Brain microvascular endothelial cell (primary cell): ENCODE measurements at places on chromosomes 2 and 18.

GRCh38 chr2:79876430-79876829, 363.6 kb downstream of the CTNNA2 start:
- DNase-seq = peak; percentile 1

DNA sequence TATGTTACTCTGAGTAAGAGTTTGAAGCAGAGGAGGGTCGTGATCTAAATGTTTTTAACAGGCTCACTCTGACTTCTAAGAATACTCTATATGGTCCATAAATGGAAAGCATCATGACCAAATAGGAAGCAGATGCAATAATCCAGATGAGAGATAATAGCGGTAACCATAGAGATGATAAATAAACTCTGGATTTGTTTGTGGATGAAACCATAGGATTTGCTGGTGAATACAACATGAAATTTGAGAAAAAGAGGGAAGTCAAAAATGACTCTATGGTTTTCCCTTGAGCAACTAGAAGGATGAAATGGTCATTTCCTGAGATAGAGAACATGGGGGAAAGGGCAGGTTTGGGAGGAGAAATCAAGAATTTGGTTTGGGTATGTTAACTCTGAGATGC, 3.9 kb downstream of the HEATR5B start:
- DNase-seq = no peak

GRCh38 chr18:68916734-68917133, 118.9 kb downstream of the CCDC102B start:
- no peak for DNase-seq

DNA sequence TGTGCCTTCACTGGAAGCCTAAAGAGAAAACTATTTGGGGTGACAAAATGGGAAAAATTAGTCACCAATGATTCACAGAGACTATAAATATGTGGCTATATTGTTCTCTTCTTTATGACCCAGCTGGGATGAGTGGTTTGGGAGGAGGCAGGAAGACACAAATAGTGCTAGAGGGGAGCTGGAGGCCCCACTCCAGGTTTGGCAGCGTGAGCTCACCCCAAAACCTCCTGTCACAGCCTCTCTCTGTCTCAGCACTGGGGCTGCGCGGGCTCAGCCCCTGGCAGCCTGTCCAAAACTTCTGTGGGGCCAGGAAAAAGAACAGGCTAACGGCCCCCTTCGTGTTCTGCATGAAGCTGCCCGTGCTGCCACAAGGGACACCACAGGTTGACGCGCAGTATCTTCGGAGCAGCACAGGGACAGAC, 73.2 kb upstream of the LCLAT1 start:
- peak; percentile 18 for DNase-seq

DNA sequence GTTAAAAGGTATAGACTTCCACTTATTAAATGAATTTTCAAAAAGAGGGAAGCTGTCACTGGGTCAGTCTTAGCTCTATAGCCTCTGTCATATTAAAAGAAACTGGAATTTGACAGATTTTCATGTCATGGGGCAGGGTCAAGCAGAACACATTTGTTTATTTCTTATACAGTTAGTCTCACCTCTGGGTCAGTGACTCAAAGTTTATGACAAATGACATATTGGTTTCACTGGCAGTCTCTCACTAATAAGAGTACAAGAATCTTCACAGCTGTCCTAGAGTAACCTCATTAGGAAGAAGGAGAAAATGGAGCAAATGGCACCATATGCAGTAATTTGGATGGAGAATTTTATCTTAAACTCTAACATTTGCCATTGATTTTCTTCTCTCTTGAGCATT, 63.2 kb downstream of the MBD2 start:
- no peak for DNase-seq

- no peak for DNase-seq
Measured at GRCh38 chr2:220215785-220216184, 588.4 kb downstream of the SLC4A3 start.

DNA sequence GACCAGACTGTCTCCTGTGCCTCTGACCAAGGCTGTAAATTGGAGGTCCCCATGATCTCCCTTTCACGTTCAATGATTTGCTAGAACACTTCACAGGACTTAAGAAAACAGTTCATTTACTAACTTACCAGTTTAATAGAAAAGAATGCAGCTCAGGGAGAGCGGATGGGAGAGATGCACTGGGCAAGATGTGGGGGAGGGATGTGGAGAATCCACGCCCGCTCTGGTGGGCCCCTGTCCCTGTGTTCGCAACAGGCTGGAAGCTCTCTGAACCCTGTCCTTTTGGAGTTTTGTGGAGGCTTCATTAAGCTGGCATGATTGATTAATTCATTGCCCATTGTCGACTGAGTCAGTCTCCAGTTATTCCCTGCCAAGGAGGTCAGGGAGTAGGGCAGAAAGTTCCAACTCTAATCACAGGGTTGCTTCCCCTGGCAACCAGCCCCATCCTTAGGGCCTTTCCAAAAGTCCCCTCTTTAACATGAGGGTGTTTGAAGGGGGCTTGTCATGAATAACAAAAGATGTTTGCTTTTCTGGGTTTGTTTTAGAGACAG, 257.1 kb downstream of the ACKR3 start:
- DNase-seq = no peak

GRCh38 chr2:85312404-85312803, 15.4 kb downstream of the TGOLN2 start:
- DNase-seq = peak; percentile 61

GRCh38 chr18:80157708-80158343, 48.8 kb downstream of the ADNP2 start:
- peak; percentile 58 for DNase-seq

- no peak for DNase-seq
Measured at GRCh38 chr2:102315921-102316320, 4.6 kb downstream of the IL1RL1 start.

- DNase-seq = no peak
Measured at GRCh38 chr2:31390324-31390723, 24.2 kb downstream of the XDH start.

DNA sequence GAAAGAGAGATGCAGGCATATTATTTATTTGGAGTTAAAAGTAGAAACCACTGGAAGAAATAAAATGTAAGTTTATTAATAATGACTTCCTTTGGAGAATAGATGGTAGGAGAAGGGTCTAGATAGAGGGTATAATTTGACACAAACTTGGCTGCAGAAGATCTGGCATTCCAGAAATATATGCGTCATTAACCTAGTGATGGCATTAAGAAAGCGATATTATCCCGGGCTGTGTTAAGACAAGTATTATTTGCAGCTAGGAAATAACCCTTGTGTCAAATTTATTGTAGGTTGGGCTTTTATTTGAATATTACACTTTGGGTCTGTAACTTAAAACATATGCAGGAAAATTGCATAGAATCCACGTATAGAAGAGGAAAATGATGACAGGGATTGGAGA, 389.5 kb downstream of the MTX2 start:
- DNase-seq = no peak

DNA sequence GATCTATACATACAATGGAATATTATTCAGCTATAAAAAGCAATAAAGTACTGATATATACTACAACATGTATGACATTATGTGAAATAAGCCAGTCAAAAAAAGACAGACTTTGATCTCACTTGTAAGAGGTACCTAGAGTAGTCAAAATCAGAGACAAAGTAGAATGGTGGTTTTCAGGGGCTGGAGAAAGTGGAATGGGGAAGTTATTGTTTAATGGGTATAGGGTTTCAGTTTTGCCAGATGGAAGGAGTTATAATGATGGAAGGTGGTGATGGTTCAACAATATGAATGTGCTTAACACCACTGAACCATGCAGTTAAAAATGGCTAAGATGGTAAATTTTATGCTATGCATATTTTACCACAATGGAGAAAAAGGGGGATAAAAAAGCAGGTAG, 6.3 kb downstream of the COBLL1 start:
- DNase-seq = no peak

DNA sequence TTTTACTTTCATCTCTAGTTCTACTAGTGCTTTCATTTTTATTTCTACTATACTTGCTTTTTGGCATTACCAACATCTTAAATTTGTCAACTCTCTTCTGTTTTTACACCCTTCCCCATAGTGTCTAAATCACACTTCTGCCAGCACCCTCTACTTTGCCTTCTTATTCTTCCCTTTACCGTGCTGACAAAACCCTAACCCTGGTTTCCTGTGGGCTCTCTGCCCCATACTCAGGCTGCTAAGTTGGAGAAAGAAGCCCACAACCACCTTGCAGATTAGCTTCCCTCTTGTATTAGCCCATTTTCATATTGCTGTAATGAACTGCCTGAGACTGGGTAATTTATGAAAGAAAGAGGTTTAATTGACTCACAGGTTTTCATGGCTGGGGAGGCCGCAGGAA, 24.8 kb downstream of the GIGYF2 start:
- no peak for DNase-seq

DNA sequence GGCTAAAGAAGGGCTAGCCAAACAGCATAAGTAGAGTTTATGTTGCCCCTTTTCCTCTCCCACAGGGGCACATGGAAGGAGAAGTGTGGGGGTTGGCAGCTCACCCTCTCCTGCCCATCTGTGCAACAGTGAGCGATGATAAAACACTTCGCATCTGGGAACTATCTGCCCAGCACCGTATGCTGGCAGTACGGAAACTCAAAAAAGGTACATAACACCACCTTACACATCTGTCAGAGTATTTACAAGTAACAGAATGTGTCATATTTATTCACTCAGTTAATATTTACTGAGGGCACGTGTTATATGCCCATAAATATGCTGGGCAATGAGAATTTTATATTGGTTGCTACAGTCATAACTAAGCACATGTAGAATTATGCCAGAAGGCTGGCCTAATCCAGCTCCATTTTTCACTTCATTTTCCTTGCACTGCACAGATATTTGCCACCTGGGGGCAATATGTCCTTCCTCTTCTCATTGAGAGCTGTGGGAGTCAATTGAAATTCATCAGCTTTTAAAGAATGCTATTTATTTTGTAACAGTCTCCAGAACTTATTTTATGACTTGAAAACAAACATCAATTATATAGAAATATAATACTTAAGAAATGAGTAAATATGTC, 150.6 kb downstream of the RTN4 start:
- DNase-seq = peak; percentile 43

DNA sequence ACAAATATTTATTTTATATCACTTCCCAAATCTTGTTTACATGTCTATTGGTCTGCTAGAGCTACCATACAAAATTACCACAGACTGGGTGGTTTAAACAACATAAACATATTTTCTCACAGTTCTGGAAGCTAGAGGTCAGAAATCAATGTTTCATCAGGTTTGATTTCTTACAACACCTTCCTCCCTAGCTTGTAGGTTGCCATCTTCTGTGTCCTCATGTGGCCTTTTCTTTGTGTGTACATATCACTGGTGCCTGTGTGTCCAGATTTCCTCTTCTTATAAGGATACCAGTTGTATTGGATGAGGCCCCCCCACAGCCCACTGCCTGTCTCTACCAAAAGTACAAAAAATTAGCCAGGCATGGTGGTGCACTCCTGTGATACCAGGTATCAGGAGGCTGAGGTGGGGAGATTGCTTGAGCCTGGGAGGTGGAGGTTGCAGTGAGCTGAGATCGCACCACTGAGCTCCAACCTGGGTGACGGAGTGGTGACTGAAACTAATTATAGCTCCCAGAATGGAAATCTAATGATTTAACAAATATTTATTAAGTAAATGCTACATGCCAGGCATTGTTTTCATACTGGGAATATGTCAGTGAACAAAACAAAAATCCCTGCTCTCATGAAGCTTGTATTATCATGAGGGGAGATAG, 13.6 kb downstream of the EML4 start:
- no peak for DNase-seq

GRCh38 chr2:98558852-98559530, 49.3 kb downstream of the COA5 start:
- DNase-seq = no peak

GRCh38 chr2:119223521-119224390, at the start of gene STEAP3:
STEAP3 (plus strand) TSS chr2:119223834; CDS start chr2:119231013, 7,179 bp downstream.
- DNase-seq = peak; percentile 14

- DNase-seq = no peak
Measured at GRCh38 chr2:166257859-166258258, 117.9 kb downstream of the SCN9A start.

GRCh38 chr2:203623096-203623495, 83.3 kb upstream of the CD28 start:
- DNase-seq = peak; percentile 90

- no peak for DNase-seq
Measured at GRCh38 chr18:35491700-35492077, 6.1 kb downstream of the INO80C start.

- DNase-seq = no peak
Measured at GRCh38 chr2:168964251-168964807, 63.2 kb downstream of the G6PC2 start.

GRCh38 chr2:41241325-41242000, 789.6 kb upstream of the SLC8A1 start:
- no peak for DNase-seq

- DNase-seq = peak; percentile 41
Measured at GRCh38 chr2:64114063-64114911, 29.9 kb downstream of the PELI1 start.

DNA sequence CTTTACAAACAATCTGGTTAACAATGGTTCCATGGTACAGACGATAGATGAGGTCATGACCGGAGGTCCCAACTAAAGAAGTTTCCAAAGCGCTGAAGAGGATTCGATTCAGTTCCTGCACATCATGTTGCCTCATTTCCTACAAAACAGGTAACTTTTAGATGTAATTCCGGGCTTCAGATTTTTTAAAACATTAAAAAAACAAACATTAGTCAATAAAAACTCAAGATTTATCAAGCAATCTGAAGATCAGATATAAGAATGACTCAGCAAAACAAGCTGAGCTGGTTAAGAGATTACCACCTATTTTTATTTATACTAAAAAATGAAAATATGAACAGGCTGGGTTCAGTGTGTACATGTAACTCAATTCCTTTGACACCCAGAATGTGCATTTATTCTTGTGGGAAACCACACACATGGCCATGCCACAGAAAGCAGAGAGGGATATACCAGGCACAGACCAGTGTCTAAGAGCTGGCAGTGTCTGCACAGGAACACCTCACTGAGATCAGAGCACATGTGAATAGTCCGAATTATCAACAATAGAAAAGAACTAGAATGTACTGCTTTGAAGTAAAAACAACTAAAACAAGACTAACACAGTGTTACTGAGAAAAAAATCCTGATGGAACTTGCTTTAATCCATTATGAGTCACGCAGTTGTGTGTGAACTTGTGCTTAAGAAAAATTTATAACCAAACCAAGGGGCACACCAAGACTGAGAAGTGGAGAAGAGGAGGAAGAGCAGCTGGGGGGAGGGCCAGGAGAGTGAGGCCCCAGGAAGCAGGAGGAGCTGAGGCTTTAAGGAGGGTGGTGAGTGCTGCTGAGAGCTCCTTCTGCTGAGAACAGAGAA, 9.5 kb downstream of the USP40 start:
- peak; percentile 44 for DNase-seq

GRCh38 chr18:60656553-60656952, 284.0 kb upstream of the MC4R start:
- DNase-seq = no peak
